Occipital lobe (tissue), 3 donors: ENCODE measurements at places on chromosomes 2 and 18.

DNA sequence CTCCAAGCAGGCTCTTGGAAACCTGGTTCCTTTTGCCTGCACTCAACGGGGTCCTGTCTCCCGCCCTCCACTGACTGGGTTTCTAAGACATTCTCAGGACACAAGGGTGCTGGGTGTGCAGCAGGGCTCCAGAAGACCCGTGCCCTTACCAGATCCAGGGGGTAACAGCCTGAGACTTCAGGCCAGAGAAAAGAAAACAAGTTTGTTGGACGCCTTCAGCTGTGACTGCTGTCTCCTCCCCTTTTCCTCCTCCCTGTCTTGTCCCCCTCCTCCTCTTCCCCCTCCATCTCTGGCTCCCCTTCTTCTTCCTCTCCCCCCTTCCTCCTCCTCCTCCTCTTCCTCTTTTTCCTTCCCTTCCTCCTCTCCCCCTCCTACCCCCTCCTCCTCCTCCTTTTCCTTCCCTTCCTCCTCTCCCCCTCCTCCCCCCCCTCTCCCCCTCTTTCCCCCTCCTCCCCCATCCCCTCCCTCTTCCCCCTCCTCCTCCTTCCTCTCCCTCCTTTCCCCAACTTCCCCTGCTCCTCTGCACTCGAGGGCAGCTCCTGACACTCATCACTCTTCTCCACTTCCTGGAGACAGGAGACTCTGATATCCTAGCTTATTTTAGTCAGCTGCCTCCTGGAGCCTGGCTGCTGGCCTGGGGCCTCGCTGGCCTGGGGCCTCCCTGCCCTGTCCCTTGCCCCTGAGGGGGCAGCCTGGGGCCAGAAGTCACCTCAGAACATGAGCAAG is 12.4 kb downstream of the ADRA2B start:
- DNase-seq = no peak

GRCh38 chr2:236577481-236578410 is 8.1 kb downstream of the ACKR3 start:
- no peak for DNase-seq

GRCh38 chr2:10239561-10239967 is 63.1 kb upstream of the HPCAL1 start:
- DNase-seq = no peak

- no peak for DNase-seq
Observed at GRCh38 chr18:59431131-59431530, 72.1 kb upstream of the LMAN1 start.

DNA sequence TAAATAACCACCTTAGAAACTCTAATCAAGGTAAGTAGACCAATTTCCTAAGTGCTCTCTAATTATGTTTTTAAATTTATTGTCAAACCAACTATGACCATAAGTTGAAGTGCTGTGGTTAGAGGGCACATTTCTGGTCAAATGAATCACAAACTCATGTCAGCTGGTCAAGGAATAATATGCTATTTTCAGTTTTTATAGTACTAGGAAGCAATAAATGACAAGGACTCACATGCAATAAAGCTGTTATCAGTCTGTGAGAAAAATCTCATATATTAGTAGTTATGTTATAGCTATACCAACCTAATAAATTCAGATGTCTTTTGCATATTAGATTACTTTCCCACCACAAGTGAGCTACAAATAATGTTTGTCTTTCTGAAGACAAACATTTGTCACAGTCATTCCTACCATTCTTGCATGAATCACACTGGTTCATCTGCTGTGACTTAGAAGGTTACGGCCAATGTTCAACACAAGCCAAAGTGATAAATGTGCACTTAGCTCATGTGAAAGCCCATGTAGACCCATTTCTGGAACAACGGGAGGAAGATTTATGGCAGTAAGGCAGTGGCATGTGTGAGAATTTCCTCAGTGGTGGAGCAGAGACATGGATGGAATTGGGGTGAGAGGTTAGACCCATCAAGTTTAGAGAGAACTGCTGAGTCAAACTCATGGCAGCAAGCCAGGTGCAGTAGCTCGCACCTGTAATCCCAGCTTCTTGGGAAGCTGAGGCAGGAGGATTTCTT is 27.4 kb upstream of the CCNYL1 start:
- DNase-seq = no peak

DNA sequence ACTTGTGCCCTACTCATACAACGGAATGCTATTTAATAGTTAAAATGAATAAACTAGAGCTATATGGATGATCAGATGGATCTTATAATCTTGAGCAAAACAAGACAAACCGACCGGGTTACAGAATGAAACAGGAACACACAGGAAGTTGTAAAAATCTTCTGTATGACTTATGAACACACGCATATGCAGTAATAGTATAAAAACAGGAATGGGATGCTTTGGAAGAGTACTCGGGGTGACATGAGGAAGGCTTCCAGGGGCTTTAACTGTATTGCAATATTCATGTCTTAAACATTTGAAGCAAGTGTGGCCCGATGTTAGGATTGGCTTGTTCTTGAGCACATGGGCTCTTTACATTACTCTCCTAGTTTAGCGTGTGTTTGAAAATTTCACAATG is 14.9 kb upstream of the E2F6 start:
- no peak for DNase-seq

- DNase-seq = peak; percentile 35
Observed at GRCh38 chr2:38535744-38536506, 66.8 kb downstream of the HNRNPLL start.

- DNase-seq = no peak
Observed at GRCh38 chr2:233656443-233656842, 15.3 kb upstream of the UGT1A9 start.

GRCh38 chr2:154664248-154664647 is 34.2 kb upstream of the KCNJ3 start:
- no peak for DNase-seq

DNA sequence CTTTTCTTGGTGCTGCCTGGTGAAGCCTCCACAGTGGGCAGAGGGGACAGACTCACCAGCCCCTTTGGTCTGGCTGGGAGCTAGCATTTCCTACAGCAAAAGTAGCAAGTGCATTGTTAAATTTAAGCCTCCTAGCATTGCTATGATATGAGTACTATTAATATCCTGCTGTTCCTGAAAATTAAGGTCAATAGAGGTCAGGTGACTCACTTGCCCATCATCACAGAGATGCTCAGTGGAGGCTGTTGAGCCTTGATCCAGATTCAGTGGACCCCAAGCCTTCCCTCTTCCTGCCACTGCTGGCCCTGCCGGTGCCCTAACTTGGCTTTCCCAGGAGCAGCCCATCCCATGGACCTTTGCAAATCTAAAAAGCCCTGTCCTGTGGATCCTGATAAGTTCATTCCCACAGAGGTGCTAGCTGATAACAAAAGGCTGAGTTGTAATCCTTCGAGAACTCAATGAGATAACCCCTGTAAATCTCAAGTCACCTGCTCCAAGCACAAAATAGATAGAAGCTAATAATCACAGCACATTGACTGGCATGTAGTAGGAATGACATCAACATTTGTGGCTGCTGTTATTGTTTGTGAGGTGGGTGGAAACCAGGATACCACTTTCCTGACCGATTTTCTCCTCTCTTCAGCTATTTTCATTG is 84.4 kb downstream of the THNSL2 start:
- no peak for DNase-seq

GRCh38 chr2:219777388-219777787 is 150.0 kb downstream of the SLC4A3 start:
- no peak for DNase-seq

- DNase-seq = no peak
Observed at GRCh38 chr2:157421331-157421944, 22.5 kb downstream of the CYTIP start.

DNA sequence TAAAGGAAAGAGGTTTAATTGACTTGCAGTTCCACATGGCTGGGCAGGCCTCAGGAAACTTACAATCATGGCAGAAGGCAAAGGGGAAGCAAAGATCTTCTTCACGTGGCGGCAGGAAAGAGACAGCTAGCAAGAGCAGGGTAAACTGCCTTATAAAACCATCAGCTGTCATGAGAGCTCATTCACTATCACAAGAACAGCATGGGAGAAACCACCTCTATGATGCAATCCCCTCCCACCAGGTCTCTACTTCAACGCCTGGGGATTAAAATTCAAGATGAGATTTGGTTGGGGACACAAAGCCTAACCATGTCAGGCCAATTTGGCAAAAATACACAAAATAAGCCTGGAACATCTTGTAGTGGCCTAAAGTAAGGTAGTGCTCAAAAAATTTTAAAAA is 152.6 kb downstream of the COL6A3 start:
- no peak for DNase-seq

GRCh38 chr2:85525567-85525966 is 13.4 kb upstream of the MAT2A start:
- DNase-seq = no peak

DNA sequence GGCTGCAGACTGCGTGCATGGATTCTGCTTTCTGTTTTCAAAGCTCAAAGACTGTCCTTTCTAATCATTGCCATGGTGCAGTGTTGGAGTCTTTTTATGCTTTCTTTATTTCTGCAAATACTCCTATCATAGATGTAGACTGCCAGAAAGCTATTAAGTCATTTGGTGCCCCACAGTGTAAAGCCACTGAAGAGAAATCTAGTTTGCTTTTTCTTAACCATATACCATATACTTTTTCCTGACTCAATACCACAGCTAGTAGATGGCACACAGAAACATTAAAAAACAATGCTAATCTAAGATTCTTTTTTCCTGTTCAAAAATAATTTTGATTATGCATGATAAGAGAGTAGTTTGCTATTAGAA is 109.9 kb upstream of the RAB27B start:
- DNase-seq = no peak

GRCh38 chr2:172408143-172408766 is 19.1 kb upstream of the ITGA6 start:
- no peak for DNase-seq

- no peak for DNase-seq
Observed at GRCh38 chr2:88614497-88615157, 12.6 kb downstream of the EIF2AK3 start.

DNA sequence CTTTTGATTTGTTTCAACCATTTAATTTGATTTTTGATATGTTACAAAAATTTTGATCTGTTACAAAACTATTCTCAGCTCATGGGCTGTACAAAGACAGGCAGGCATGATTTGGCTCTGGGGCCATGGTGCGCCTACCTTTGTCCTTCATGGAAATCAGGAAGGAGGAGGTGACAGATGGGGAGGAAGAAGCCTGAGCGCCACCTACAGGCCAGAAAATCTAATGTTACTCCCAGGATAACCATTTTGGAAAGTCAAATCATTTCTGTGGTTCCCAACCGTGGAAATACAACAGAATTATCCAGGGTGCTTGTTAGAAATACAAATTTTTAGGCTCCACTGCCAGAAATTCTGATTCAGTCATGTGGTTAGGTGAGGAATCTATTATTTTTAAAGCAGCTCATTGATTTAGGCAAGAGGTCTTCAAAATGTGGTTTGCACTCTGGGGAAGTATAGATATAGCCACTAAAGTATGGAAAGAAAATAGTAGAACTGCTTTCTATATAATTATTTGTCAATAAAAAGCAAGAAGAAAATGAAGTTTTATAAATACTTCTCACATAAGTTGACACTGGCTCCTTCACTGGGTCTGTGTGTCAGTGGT is 93.9 kb downstream of the EVA1A start:
- DNase-seq = no peak

- no peak for DNase-seq
Observed at GRCh38 chr2:75577280-75577679, 16.5 kb upstream of the EVA1A start.

DNA sequence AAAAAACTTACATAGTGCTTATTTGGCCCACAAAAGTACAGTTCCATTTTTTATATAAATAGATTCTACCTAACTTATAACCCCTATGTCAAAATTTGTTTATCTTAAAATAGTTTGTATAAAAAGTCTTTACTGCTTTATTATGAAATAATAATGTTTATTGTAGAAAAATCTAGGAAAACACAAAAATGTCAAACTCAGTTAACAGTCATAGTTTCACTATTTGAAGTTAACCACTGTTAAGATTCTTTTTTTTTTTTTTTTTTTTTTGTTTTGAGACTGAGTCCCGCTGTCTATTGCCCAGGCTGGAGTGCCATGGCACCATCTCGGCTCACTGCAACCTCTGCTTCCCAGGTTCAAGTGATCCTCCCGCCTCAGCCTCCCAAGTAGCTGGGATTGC is 26.5 kb upstream of the ABI2 start:
- no peak for DNase-seq

GRCh38 chr2:195857132-195857531 is 200.1 kb downstream of the SLC39A10 start:
- DNase-seq = no peak

- no peak for DNase-seq
Observed at GRCh38 chr2:86072271-86072858, 33.3 kb downstream of the POLR1A start.

DNA sequence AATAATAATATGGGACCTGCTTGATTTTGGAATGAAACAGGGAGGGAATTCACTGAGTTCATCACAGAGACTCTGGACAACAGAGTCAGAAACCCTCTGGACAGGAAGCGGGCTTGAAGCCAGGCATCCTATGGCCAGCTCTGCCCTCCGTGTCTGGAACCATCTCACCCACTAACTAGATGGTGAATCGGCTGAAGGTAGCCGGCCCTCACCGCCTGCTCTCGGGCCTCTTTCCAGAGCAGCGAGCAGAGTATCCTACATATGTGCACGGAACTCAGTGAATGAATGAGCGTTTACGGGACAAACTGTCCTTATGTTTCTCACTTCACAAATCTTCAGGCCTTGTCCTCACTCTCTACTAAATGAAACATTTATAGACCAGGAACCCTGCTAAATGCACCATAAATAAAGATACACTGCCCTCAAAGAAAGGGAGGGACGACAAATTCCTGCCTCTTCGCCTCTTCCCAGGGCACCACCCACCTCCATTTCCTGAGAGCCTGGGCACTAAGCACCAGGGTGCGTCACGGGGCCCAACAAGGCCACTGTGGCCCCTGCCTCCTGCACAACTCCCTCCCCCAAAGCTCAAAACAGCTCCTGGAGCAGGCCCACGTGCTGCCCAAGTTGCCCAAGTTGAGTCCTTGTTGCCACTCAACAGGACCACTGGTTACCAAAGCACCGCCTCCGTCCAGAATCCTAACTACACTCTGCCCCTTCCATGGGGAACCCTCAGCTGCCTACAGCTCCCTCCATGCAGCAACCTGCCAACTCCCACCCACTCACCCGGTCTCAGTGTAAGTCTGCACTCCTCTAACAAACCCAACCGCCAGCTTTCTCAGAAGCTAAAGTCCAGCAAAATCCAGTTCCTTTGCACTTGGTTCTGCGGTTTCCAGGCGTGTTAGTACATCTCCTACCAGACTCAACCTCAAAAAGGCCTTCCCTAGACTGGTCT is 1.7 kb downstream of the TBC1D8 start:
- no peak for DNase-seq

DNA sequence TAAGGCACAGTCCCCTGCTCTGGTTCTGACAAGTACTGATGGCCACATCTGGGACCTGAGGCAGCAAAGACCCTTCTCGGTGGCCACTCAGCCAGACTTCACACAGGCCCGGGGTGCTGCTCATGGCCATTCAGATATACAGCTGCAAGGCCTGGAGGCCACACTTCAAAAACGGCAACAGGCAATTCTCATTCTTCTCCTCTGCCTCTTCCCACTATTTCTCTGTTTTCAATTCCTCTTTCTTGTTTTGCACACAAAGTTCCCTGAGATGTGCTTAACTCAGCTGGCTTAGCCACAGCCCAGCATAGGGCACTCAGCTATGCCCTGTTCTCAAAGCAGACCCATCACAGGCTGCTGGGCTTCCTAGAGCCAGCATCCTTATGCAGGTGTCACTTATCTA is 29.9 kb downstream of the PTPN18 start:
- no peak for DNase-seq
